ENCODE measurements at places on chromosomes 7 and 10.

GRCh38 chr7:24233386-24233785, 50.6 kb upstream of the NPY start:
- no peak for DNase-seq

GRCh38 chr10:24132741-24133140, 76.2 kb upstream of the KIAA1217 start:
- DNase-seq = no peak

DNA sequence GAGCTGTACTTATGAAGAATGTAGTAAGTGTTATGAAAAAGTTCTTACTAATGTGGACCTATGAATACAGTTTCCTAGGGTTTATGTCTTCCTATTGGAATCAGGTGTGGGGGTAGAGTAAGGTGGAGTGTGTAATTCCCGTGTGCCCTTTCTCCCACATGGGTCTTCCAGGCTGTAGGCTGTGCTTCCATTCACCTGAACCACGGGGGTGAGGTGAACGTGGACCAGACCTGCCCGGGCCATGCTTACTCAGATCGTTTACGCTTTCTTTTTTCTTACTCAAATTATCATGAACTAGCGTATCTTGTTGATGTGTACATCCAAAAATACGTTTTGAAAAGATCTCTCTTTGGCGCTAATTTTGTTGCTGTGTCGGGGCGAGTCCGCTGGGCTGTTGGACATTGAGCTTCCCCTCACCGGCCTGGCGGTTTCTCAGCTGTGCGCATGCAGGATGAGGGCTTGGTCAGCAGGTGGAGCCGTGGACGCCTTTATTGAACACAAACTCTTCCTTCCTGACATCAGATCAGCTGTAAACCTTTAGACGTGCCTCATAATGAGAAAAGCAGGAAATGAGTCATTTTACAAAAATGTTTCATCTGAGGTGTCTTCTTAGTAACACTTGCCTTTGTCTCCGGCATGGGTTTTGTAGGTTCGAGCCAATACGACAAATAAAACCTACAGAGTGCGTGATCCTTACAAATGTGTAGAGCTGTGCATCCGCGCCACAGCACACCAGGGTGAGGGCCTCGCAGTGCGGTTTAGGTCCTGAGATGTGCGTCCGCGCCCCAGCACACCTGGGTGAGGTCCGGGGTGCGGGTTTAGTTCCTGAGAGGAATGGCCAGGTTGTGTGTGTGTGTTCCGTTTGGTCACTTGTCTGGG, 53.8 kb downstream of the WDR37 start:
- peak; percentile 82 for DNase-seq

GRCh38 chr7:26664735-26665416, 199.5 kb downstream of the SKAP2 start:
- DNase-seq = no peak

- DNase-seq = no peak
Observed at GRCh38 chr7:22856416-22856815, 33.8 kb upstream of the TOMM7 start.

GRCh38 chr10:57992321-57993077, 275.2 kb downstream of the IPMK start:
- no peak for DNase-seq

DNA sequence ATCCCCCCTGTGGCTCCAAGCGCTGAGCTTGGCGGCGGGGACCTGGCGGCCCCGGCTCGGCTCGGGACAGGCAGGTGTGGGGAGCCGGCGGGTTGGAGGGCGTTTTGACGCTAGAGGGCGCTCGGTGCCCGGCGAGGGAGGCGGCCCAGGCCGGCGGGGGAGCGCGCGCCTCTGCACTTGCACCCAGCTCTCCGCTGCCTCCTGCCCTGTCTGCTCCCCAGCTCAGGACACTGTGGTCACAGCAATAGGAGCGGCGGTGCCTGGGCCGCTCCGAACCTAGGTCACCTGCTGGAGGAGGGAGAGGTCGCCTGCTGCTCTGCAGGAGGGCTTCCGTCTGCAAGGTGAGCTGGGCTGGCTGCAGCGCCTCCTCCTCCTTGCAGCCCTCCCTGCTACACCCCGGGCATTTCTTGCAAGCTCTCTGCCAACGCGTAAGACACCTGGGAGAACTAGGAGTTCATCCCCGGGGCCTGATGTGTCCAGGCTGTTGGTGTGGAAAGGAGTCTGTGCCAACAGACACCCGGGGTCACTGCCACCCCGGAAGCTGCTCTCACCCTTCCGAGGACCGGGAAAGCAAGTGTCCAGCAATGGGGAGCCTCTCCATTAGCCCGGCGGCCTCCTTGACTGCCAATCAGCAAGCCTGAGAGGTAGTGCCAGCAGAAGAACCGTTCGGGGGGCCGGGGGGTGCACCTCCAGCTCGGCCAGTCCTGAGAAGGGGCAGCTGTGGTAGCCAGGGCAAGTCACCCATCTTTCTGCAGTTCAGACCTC, 620.4 kb downstream of the GALNT17 start:
- DNase-seq = no peak

- DNase-seq = no peak
Observed at GRCh38 chr7:66640802-66641525, 12.3 kb downstream of the KCTD7 start.

DNA sequence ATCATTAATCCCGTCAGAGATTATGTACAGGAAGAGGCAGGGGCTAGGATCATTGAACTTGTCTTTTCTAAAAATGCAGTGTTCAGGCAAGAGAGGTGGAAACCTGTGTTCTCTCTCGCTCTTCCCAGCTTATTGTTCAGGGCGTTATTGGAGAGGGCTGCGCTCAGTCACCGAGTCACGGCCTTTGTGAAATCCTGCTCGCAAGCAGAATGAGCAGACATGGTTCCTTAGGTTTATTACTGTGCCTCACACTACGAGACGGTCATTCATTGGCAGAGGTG, 631 bp upstream of the PRKRIP1 start:
- no peak for DNase-seq

DNA sequence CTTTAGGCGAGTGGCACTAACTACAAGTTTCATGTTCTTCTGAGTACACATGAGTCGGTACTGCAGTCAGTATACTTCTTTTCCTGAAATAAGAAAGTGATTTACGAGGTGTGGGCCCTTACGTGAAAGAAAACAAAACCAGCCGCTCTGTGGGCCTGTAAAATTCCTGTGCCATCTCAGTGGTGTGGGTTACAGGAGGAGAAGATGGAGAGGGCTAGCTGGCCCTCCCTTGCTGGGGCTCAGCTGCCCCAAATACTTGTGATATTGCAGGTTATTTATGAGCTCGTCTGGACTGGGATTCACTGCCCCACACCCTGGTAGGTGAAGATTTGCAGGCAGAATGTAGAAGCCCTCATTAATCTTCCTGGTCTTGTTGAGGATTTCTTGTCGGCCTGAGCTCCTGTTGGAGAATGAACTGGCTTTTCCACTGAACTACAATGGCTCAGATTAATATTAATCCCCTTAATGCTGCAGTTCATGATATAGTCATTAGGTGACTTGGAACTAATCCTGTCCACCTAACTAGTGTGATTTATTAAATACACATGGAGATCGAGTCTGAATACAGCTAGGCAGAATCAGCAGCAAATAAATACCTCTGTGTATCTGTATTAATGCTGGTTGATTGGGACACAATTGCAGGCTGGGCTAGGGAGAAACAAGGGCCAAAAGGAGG, 68.0 kb downstream of the GBF1 start:
- no peak for DNase-seq

DNA sequence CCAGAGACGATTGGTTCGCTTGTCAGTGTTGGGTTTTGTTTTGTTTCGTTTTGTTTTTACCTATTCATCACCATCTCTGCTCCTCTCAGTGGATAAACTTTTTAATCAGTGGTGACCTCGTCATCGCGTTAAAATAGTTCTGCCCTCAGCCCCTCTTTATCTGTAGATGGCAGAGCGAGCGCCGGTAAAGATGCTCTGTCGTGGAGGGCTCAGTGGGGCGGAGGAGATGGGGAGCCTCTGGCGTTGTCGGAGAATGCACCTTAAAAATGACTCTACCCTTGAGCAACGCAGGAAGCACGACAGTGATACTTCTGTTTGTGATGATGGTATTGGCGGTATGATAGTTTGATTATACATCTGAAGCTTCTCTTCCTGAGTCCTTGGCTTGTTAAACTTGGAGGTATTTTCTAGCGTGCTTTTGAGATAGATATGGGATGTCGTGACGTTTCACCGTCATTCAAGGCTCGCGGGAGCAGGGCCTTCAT, 554 bp downstream of the CSGALNACT2 start:
- DNase-seq = no peak

DNA sequence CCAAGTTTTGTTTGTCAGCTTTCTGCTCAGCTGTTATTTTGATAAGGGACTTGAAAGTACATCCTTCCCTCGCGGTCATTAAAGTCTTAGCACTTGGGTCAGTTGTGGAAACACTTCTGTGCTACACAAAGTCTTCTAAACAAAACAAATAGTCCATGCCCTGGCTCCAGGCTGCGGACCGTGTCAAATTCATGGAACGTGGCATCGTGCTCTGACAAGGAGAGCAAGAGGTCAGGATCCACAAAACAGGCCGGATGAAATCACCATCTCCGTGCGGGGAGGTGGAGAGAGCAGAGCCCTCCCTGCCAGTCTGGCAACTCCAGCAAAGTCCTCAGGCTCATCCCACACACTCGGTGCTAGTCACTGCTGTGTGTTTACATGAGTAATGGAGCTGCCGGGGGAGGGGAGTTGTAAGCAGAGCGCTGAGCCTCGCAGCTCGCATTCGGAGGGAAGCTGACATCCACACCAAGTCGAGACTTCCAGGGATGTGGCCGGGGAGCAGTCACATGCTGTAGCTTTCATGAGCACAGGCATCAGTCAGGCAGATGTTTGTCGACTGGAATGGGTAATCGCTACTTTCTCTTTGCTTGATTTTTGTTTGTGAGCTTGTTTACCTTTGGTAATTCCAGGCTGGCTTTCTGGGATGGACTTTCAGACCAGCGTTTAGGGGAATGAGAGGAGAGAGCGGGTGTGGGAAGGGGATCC, 147.6 kb downstream of the ARID5B start:
- peak; percentile 93 for DNase-seq

- DNase-seq = no peak
Observed at GRCh38 chr7:130294314-130294713, 1.4 kb downstream of the CPA4 start.

- no peak for DNase-seq
Observed at GRCh38 chr7:73704640-73705550, 14.6 kb downstream of the STX1A start.

GRCh38 chr10:76155961-76156360, 724.5 kb downstream of the LRMDA start:
- no peak for DNase-seq

GRCh38 chr10:78225594-78225993, 191.9 kb downstream of the RPS24 start:
- no peak for DNase-seq

GRCh38 chr7:9874182-9874581, 1099.5 kb upstream of the PHF14 start:
- no peak for DNase-seq

- no peak for DNase-seq
Observed at GRCh38 chr10:6086375-6087233, 2.2 kb upstream of the RBM17 start.

- DNase-seq = no peak
Observed at GRCh38 chr10:99560277-99561126, 27.8 kb downstream of the NKX2-3 start.

- no peak for DNase-seq
Observed at GRCh38 chr10:77027576-77027975, 610.0 kb downstream of the KCNMA1 start.

DNA sequence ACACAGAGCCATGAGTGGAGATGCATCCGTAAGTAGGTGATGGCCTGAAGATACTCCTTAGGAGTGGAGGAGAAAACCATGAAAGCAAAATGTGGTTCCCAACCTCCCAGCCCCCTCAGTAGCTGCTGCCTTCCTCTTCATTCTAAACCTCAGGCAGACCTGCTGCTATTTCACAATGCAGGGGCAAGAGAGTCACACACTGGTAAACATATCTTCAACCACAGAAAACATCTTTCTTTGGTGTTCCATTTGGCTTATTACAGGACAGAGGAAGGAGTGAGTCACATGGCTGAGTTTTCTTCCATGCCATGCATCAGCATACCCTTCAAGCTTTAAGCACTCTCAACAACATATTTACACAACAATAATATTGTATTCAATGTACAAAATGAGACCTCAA, 342.1 kb downstream of the BMPER start:
- DNase-seq = no peak

DNA sequence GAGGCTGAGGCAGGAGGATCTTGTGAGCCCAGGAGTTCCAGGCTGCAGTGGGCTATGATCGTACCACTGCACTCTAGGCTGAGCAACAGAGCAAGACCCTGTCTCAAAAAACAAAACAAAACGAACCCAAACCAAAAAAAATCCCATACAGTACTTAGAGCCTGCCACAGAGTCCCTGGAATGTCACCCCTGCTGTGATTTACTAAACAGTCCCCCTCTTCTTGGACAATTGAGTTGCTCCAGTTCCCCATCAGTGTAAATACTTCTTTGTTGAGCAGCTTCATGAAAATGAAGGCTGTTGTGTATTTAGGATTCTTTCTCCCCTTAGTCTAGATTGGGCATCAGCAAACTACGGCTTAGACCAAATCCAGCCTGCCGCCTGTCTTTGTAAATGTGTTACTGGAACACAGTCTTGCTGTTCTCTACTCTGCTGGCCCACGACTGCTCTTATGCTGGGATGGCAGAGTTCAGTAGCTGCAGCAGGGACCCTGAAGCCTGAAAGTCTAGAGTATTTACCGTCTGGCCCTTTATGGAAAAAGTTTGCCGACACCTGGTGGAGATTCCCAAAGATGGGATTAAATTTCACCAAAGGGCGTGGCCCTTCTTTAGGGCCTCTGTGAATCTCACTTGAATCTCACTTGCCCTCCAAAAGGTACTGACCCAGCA, 57.8 kb downstream of the PALD1 start:
- DNase-seq = no peak

DNA sequence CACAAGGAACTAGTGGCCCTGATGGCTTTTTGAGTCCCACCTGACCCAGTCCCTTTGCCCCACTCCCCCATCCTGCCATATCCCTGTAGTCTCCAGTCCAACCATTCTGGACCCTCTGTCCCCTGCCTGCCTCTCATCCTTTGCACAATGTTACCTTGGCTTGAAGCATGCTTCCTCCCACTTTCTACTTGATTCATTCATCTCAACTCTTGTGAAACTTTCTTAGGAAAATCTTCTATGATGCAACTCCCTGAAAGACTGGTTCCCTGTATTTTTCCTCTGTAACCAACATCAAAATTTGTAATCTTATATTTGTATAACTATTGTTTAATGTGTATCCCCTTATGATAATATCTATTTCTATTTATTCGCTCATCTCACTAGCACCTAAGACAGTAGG, 151.5 kb downstream of the LRRTM3 start:
- no peak for DNase-seq

DNA sequence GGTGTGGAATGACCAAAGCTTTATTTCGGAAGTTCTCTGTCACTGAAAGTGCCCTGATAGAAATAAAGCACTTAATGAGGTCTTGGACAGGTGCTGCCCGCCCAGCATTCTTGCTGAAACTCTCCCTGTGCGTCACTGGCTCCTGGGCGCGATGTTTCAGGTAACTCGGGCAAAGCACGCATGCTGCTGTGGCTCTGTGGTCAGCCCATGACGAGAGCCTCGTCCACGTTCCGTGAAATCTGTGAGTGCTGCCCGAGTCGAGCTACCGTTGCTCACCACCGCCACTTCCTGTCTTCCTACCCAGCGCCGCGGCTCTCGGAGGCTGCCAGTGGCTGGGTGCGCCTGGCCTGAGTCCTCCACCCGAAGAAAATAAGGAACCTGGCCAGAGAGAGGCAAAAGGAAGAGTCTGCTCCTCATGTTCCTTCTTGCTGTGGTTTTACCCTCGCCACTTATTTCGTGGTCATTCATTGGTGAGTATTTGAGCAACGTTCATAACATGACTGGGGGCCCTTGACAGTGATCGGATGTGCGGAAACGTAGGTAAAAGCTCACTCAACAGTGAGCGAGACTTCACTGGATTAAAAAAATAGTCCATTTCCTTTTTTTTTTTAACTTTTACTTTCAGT, 95.5 kb downstream of the MAP3K8 start:
- no peak for DNase-seq

- no peak for DNase-seq
Observed at GRCh38 chr10:8975535-8975934, 921.0 kb downstream of the GATA3 start.
